ENCODE measurements at places on chromosomes 3 and 15. TPM values are rescaled to one million over a fixed set of nuclear protein-coding genes. Genes with fewer than 3 reads are reported as not detected.

Gene ITIH1
- total RNA-seq, result not detected

Gene ARL8B
- 45.0 TPM for total RNA-seq

Gene EBLN2
- 7.2 TPM for total RNA-seq

Gene CCR1
- total RNA-seq, result not detected

Gene BBS4
- 7.0 TPM for total RNA-seq

Gene TMEM40
- total RNA-seq, result not detected

Gene POPDC2
- 0.09 TPM for total RNA-seq

Gene EFHB
- total RNA-seq, result 0.27 TPM

Gene MYL3
- not detected for total RNA-seq

Gene TM6SF1
- total RNA-seq, result 31.8 TPM

Gene GABRB3
- not detected for total RNA-seq

Gene TMEM108
- 0.38 TPM for total RNA-seq

Gene KLHL40
- not detected for total RNA-seq

Gene TMEM207
- total RNA-seq, result not detected

Data from endothelial cell of coronary artery (primary cell).